Anterior cingulate cortex (tissue), 58 donors: ENCODE measurements at places on chromosomes 16 and 17.

GRCh38 chr17:15092762-15093161 is 172.4 kb downstream of the PMP22 start:
- DNase-seq = no peak

- DNase-seq = no peak
Observed at GRCh38 chr17:45355087-45355486, 38.3 kb upstream of the MAP3K14 start.

- no peak for DNase-seq
Observed at GRCh38 chr17:488993-489757, 136.6 kb upstream of the RPH3AL start.

DNA sequence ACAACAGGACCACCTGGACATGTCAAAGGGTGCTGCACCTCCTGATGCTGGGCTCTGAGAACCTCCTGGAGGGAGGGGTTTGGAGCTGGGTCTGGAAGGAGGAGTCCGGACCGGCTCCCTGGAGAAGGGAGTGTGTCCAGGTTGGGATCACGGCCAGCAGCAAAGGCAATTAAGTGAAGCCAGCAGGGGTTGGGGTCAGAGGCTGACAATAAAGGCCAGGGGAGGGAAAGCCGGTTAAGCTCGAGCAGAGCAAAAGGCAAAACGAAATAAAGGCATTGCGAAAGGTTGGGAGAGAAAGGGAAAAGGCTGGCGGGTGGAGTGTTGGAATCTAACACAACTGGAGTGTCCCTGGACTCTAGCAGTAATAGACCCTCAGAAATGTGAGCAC is 992 bp upstream of the CACNG4 start:
- no peak for DNase-seq

DNA sequence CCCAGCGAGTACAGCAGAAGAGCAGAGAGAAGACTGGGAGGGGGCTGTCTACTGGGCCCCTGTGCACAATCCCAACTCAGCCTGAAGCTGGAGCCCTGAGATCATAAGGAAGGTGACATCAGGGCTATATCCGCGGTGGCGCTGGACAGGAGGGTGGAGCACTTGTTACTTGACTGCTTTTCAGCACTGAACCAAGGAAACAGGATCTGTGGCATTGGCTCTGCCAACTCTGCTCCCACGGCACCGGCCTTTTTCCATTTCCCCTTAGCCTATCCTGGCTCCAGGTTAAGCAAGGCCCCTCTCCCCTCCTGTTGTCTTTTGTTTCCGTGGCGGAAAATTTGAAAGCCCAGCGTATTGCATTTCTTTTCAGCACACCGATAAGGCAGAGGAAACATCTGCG is 125.0 kb upstream of the IRX3 start:
- no peak for DNase-seq

DNA sequence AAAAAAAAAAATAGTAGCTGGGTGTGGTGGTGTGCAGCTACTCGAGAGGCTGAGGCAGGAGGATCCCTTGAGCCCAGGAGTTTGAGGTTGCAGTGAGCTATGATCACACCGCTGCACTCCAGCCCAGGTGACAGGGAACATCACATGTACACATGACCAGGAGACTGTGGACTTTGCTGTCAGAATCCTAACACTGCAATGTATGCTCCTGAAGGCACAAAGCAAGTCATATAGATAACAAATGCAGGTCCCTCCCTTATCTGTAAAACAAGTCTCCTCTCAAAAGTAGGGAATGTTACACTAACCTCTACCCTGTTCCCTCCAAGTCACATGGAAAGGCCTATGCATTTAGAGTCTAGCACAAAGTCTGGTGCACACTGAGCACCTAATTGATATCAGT is 48.5 kb downstream of the ARHGAP17 start:
- no peak for DNase-seq

- DNase-seq = no peak
Observed at GRCh38 chr17:78425429-78425828, 47.0 kb downstream of the PGS1 start.

- peak; percentile 10 for DNase-seq
Observed at GRCh38 chr17:47946929-47947397, 5.6 kb downstream of the PNPO start.

DNA sequence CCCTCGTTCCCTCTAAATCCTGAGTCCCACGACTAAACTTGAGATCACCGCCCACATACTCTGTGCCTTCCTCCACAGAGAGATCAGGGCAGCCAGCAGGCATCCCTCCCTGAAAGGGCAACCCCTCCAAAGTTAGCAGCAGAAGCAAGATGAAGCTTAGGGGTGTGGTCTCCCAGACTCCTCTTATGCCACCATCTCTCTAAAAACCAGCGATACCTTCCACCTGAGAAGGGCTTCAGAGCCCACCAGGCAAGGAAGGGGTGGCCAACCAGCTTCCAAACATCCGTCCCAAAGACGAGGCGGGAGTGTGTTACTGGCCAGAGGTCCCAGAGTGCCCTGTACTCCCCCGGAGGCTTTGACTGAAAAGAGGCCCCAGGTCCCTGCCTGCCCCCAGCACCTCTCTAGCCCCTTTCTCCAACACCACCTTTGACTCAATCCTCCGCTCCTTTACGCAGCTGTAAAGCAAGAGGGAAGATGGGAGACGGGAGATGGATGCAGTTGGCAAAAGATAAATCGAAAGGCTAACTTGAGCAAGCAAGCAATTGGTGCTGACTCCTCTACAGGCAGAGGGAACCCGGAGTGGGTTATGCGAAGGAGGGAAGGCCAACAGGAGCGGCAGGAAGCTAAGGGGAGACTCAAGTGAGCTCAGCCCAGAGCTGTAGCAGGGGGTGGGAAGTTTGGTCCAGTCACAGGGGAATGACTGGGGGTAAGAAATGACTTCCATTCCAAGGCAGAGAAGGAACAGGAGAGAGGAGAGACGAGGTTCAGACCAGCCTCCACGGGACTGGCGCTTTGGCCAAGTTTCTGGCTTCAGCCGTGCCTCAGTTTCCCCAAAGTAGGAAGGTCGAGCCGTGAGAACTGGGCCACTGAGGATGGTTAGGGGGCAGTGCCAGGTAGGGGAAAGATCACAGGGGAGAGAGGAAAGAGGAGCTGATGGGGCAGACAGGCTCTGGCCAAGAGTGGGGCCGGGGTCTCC is 1.0 kb downstream of the ST3GAL2 start:
- DNase-seq = no peak

- no peak for DNase-seq
Observed at GRCh38 chr17:76738468-76738850, 540 bp downstream of the MFSD11 start.
